ENCODE measurements at places on chromosomes 4 and X. TPM values are rescaled to one million over a fixed set of nuclear protein-coding genes. Genes with fewer than 3 reads are reported as not detected.

GRCh38 chrX:7050271-7050670, 97.2 kb upstream of the STS start:
- DNase-seq, result no peak

The GLUD2 gene
- 0.23 TPM for polyA plus RNA-seq

The GPR82 gene
- polyA plus RNA-seq, result 0.50 TPM

DNA sequence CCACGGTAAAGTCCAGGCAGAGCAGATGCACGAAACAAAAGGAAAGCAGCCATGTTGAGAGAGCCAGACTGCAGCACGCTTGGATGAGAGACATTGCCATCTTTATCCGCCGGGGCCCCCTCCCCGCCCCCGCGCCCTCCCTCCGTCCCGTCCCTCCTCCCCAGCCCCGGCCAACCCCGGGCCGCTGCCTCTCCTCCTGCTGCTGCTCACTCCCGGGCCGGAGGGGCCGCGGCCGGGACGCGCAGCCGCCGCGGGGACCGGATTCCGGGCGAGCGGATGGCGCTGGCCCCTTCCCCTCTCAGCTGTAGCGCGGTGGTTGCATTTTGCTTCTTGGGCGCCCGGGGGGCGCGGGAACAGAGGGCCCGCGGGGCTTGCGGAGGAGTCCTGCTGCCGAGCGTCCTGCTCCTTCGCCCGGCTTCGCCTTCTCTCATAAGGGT, 542 bp downstream of the RNF150 start:
- no peak for DNase-seq

DNA sequence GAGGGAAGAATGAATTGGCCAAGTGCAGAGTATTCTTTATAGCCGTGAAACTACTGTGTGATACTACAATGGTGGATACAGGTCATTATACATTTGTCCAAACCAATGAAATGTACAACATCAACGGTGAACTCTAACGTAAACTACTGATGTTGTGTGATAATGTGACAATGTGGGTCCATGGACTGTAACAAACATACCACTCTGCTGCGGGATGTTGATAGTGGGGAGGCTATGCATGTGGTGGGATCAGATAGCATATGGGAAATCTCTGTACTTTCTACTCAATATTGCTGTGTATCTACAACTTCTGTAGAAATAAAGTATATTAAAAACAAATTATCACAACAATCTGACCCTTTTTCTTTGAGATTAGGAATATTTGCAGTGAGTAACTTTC, 101.1 kb downstream of the TEX13C start:
- DNase-seq, result no peak

The USP27X gene
- polyA plus RNA-seq, result 2.9 TPM

GRCh38 chr4:36332023-36332781, 50.8 kb downstream of the DTHD1 start:
- DNase-seq, result no peak

DNA sequence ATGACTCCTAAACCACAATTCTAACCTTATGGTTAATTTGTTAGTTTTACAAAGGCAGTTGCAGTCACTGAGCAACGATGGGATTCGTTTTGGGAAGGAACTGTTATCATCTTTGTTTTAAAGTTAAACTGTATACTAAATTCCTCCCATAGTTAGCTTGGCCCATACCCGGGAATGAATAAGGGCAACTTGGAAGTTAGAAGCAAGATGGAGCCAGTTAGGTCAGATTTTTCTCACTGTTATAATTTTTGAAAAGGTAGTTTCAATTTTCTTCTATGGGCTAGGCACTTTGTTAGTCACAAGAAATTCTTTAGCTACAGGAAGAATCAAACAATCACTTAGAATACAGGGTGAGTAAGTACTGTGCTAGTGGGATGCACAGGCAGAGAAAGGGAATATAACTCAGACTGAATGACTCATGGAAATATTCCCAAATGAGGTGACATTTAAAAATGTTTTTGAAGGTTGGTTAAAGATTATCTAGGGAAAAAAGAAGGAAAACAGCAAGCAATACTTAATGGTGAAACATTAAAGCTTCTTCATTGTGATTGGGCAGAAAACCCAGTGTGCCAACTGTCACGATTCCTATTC, 153.6 kb downstream of the MAGEB17 start:
- no peak for DNase-seq

The INTS6L gene
- 49.1 TPM for polyA plus RNA-seq

DNA sequence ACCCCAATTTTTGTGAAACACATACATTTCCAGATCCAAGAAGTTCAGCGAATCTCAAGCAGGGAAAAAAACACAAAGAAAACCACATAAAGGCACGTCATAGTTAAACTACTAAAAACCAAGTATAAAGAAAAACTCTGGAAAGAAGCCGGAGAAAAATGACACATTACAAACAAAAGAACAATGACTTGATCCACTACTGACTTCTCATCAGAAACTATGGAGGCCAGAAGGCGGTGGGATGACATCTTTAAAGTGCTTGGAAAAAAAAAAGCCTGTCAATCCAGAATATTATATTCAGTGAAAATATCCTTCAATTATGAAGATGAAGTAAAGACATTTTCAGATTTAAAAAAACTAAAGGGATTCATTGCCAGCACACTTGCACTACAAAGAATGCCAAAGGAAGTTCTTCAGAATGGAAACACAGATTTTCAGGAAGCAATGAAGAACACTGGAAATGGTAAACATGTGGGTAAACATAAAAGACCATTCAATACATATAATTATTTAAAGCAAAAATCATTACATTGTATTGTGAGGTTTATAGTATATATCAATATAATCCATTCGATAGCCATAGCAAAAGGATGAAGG, 32.6 kb upstream of the PPP2R2C start:
- DNase-seq, result no peak

Measured in thymus (tissue), 14 donors.